Endothelial cell (in vitro differentiated cells): ENCODE measurements at places on chromosomes 5 and 9.
A peak's percentile ranks its signal among the peaks of the same experiment; 100 is the strongest.

GRCh38 chr5:157766902-157767301 is 23.4 kb downstream of the LSM11 start:
- DNase-seq: no peak

- no peak for DNase-seq
These were observed 42.9 kb upstream of the SPTLC1 start for GRCh38 chr9:92158097-92158601.

GRCh38 chr9:76004526-76004925 is 114.1 kb downstream of the PCSK5 start:
- DNase-seq: no peak

- no peak for DNase-seq
These were observed 107.2 kb downstream of the PDE4D start for GRCh38 chr5:59786334-59786805.

- peak; percentile 74 for DNase-seq
These were observed 89.9 kb upstream of the GNAQ start for GRCh38 chr9:78121488-78121887.

DNA sequence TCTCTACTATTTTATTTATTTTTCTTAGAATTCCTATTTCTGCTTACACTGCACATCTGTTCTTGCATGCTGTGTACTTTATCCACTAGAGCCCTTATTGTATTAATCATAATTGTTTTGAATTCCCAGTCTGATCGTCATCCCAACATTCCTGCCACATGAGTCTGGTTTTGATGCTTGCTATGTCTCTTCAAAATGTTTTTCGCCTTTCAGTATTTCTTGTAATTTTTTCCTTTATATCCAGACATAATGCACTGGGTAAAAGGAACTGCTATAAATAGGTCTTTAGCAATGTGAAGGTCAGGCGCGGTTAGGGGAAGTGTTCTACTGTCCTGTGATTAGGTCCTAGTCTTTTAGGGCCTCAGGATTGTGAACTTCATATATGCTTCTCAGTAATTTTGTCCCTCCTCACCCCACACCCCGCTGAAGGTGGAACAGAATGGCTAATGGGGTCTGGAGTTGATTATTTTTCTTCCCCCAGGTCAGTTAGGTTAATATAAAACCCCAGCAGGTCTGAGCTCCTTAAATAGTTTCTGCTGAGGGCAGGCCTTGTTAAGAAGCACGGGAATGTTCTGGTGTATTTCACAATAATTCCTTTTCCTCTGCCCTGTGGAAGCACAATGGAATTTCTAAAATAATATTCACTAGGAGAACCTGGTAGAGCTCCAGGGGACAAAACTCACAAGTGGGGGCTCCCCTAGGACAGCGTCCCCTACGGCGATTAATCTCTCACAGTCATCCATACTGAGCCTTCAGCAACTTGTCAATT is 146.6 kb upstream of the TUT7 start:
- no peak for DNase-seq

DNA sequence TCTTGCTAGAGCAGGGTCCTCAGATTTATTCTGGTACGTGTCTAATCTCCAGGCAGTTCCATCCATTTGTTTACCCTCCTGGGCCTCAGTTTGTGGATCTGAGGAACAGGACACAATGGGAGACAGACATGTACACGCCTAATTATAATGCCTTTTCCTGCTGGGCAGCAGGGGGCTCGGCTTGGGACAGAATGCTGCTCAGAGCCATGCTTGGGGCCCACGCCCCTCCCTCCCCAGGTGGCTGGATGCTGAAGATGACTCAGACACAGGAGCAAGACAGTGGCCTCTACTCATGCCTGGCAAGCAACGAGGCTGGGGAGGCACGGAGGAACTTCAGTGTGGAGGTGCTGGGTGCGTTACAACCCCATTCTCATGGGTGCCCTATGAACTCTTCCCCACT is 72.7 kb upstream of the ASS1 start:
- no peak for DNase-seq
